ENCODE measurements at places on chromosomes 5 and 9.

- H3K27me3 ChIP-seq, result no peaks in the 10 kb centered on the region
- no peaks in the 10 kb centered on the region for H3K4me1 ChIP-seq
- DNase-seq, result peak; percentile 19
- H3K36me3 ChIP-seq, result no peaks in the 10 kb centered on the region
- no peak overlapping the region for H3K4me3 ChIP-seq
These were observed 267.9 kb upstream of the PDE4D start for GRCh38 chr5:60161340-60161934.

DNA sequence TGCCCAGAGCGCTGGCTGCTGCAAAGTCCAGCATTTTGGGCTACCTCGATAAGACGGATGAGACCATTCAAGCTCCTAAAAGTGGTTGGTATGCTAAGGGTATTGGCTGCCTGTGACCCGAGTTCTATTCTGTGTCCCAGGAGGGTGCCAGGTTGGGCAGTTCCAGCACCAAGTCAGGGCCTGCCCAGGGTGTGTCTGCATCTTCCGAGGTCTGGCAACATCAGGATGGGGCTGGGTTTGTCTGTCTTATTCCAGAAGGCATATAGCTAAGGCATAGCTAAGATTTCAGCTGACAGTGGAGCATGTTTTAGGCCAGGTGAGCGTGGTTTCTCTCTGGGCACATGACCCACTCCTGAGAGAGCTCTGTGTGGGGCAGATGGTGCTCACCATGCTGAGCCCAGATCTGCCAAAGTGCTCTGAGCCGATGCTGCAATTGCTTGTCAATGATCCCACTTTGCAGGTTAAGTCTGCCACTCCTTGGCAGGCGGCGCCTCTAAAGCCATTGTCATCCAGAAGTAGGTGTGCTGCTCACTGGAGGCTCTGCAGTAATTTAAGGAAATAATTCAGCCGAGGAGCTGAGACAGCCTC, 7.8 kb downstream of the SLC9A3 start:
- H3K4me1 ChIP-seq, result no peaks in the 10 kb centered on the region
- H3K27ac ChIP-seq, result no peak overlapping the region
- H3K27me3 ChIP-seq, result peaks cover 60% of the 10 kb centered on the region

GRCh38 chr9:121318631-121319382, 50.8 kb downstream of the GSN start:
- H3K4me3 ChIP-seq, result no peak overlapping the region
- peaks cover 54% of the 10 kb centered on the region for H3K36me3 ChIP-seq
- peaks cover 9% of the 10 kb centered on the region for H3K4me1 ChIP-seq

GRCh38 chr9:6961845-6962522, 204.2 kb downstream of the KDM4C start:
- DNase-seq, result no peak
- no peak overlapping the region for H3K27ac ChIP-seq
- no peaks in the 10 kb centered on the region for H3K4me1 ChIP-seq
- no peaks in the 10 kb centered on the region for H3K27me3 ChIP-seq
- H3K36me3 ChIP-seq, result no peaks in the 10 kb centered on the region
- H3K4me3 ChIP-seq, result no peak overlapping the region
